ENCODE measurements at places on chromosomes 3 and 15. TPM values are rescaled to one million over a fixed set of nuclear protein-coding genes. Genes with fewer than 3 reads are reported as not detected.
A peak's percentile ranks its signal among the peaks of the same experiment; 100 is the strongest.

- DNase-seq: peak; percentile 54
These were observed 1.8 kb upstream of the ZNF385D start for GRCh38 chr3:21752749-21753347.

DNA sequence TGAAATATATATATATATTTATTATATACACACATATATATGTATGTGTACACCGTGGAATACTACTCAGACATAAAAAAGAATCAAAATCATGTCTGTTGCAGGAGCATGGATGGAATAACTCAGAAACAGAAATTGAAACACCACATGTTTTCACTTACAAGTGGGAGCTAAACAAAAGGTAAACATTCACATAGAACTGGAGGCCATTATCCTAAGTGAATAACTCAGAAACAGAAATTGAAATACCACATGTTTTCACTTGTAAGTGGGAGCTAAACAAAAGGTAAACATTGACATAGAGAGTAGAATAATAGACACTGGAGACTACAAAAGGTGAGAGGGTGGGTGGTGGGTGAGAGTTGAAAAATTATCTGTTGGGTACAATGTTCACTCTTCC is 171.5 kb upstream of the GOLIM4 start:
- DNase-seq: no peak

- DNase-seq: no peak
These were observed 12.0 kb upstream of the NRG4 start for GRCh38 chr15:76024021-76024768.

DNA sequence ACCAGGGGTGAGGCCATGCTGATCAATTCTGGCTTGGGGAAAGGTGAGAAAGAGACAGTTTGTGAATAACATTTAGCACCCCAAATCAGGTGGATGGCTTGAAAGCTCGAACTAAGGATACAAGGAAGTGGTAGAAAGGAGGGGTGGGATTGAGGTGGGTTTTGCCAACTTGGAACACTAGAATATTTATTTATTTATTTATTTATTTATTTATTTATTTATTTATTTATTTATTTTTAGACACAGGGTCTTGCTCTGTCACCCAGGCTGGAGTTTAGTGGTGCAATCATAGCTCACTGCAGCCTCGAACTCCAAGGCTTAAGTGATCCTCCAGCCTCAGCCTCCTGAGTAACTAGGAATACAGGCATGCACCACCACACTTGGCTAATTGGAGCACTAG is 31.0 kb upstream of the THSD4 start:
- DNase-seq: no peak

- DNase-seq: peak; percentile 13
These were observed 138.1 kb downstream of the CHDH start for GRCh38 chr3:53708001-53708621.

DNA sequence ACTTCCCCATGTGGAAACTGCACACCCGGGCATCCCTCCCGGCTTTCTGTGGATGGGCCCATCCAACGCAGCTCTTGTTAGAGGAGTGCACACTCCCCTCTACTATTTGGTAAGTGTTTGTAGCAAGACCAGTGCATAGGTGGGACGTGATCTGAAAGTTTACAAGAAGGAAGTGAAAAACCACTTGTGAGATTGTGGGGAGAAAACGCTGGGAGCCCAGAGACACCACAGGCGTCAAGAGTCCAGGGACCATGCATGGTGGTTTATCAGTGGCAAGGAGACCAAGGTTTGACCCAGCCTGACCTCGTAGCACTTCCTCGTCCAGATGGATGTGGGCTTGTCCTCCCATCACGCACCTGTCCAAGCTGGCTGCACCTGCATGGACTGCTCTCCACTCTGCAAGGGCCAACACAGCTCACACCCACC is 51.6 kb downstream of the ATP10A start:
- DNase-seq: no peak

- DNase-seq: no peak
These were observed 85.3 kb downstream of the TRAK1 start for GRCh38 chr3:42176242-42177034.

GRCh38 chr3:186209810-186210752 is 101.2 kb upstream of the ETV5 start:
- DNase-seq: peak; percentile 58

DNA sequence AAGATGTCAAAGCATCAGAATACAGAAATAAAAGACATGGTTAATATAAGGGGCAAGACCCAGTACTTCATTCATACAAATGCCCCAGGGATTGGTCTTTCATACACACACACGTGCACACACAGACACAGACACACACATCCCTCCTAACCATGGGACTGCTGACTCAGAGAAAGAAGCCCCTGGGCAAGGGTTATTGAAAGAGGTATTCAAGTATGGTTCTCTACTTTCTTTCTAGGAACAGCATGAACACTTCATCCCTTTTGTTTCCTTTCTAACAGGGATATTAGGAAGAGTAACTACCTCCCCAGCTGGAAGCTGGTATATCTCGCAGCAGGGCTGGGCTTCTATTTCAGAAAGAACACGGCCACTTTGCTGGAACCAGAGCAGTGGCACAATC is 33.2 kb upstream of the ZFAND6 start:
- no peak for DNase-seq

- DNase-seq: no peak
These were observed 261.4 kb upstream of the MME start for GRCh38 chr3:154818676-154819255.

DNA sequence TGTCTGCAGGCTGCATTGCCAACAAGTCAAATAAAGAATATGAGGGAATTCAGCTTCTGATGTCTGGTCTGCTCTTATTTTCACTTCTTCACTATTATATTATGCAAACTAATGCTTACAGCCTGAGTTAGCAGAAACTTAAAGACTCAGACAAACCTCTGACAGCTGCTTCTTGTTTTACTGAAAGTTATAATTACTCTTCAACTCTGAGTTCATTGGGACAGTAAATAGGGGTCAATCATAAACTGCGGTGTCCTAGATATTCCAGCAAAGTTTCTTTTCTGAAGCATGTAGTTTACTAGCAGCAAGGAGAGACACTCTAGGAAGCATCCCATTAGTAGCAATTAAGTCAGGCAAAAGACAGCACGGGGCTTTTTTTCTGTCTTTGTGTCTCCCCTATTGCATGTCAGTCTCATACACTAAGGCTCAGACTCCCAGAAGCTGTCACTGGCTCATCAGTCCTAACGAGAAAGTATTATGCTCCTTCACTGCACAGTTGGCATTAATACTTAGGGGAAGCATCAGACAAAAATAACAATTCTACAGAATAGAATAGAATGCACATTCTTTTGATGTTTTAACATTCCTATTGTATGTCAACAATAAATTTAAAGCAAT is 1060.8 kb downstream of the ROBO1 start:
- DNase-seq: no peak

- no peak for DNase-seq
These were observed 65.9 kb downstream of the THSD4 start for GRCh38 chr15:71180986-71181853.

DNA sequence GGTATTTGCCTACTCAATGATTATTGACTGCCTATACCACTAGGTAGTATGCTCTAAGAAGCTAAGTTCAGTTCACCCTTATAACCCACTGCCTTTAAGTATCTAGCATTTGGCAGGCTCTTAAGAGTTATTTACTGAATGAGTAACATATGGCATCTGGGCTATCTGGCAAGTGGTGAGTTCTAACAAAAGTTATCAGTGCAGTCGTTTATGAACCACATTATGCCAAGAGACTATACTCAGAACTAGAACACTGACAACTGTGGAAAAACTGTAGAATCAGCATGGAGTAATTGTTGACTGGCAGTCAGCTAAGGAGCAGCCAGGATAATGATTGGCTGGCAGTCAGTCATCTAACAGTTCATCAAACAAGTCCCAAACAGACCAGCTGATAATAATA is 25.8 kb downstream of the RAF1 start:
- DNase-seq: no peak

GRCh38 chr3:40387001-40387894 is at the start of gene ENTPD3:
Gene ENTPD3, plus strand, starts transcription at chr3:40387184. Its CDS starts 874 bp downstream, at chr3:40388058.
- peak; percentile 21 for DNase-seq

DNA sequence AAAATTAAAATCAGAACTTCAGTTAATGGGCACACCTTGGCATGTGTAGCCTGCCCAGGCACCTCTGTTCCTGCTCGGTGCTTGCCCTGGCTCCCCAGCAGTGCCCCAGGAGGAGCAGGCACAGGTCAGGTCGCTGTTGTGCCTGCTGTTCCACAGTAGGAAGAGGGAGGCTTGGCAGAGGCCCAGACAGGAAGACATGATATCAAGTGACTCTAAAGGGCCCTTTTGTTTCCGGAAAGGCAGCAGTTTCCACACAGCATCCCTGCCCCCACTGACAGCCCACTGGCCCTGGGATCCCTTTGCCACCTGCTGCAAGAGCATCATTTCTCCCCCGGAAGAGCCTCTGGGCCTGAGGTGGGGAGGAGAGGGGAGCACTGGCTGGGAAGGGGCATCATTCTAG is 40.5 kb upstream of the HES1 start:
- DNase-seq: peak; percentile 47

GRCh38 chr3:23797491-23797890 is 8.3 kb upstream of the UBE2E1 start:
- no peak for DNase-seq

GRCh38 chr3:14920536-14920935 is 26.8 kb upstream of the NR2C2 start:
- no peak for DNase-seq

XCR1 gene
- polyA plus RNA-seq: not detected

HHATL gene
- polyA plus RNA-seq: 2,035 TPM

GSK3B gene
- 7.5 TPM for polyA plus RNA-seq

COPS2 gene
- polyA plus RNA-seq: 40.6 TPM

SCAANT1 gene
- not detected for polyA plus RNA-seq

OR5H15 gene
- polyA plus RNA-seq: not detected

SLC28A2 gene
- not detected for polyA plus RNA-seq

NUP210 gene
- polyA plus RNA-seq: 3.4 TPM

INSYN1 gene
- polyA plus RNA-seq: 134 TPM

ARRDC4 gene
- 8.2 TPM for polyA plus RNA-seq

RSL24D1 gene
- polyA plus RNA-seq: 32.3 TPM
